Stimulated activated CD4-positive, alpha-beta T cell treated with anti-CD3 and anti-CD28 coated beads, Interleukin-1b, Interleukin-23, amount 100 ng/mL, for 1 hour (primary cell): ENCODE measurements at places on chromosomes 12 and 14.

DNA sequence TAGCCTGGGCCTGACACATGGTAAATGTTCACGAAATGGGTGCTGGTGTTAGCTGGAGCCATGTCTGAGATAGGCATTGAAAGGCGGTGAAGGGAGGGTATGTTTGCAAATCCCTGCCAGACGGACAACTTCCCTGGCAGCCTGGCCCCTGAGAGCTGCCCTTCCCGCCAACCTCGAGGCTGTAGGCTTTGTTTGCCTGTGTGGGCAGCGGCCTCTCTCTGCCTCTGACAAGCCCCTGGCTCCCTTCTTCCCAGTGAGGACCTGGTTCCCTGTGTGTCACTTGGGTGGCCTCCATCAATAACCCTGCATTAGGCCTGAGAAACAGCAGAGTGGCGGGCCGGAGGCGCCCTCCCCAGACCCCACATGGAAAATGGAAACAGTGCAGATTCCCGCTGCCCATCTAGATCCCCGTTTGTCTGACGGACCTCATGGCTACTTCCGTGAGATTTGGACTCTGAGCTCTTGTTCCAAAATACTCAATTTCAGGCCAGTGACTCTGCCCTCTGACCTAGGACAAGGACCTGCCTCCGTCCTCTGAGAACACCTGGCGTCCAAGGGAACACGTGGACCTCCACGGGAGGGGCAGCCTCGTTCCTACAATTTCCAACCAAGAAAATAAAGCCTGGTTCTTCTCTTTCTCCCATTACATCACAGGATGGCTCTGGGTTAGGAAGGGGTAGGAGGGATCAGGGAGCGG is 325.5 kb downstream of the DPF3 start:
- no peak for DNase-seq

DNA sequence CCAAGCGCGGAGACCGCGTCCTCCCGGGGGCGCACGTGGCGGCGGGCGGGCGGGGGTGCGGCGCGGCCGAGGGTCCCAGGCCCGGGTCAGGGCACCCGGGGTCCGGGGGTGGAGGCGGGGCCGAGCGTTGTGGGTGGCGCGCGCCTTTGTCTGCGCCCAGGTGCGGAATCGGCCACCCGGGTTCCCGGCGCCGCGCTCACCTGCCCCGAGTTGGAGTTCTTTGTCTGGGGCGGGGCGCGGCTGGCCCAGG is 50.1 kb downstream of the LRCOL1 start:
- DNase-seq, result no peak

- no peak for DNase-seq
Measured at GRCh38 chr12:21983095-21983494, 41.9 kb upstream of the ABCC9 start.

DNA sequence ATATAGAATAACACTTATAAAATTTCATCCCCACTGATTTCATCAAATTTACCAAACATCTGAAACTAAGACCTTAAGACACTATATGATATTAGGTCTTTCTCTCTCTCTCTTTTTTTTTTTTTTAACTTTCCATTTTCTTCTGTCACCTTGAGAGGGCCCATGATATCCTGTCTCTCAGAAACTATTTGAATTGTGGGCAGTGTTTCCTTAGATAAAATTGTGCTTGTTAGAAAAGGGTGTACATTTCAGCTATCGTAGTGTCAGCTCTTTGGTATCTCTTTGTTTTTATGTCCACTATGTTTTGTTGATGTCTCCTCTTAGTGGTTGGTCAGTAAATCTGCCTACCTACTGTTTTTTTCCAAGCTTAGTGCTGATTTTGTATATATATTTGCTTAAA is 23.8 kb downstream of the DNM1L start:
- no peak for DNase-seq
